T-cell (primary cell): ENCODE measurements at places on chromosomes 2 and 18.

- no peak for DNase-seq
- H3K36me3 ChIP-seq: no peaks in the 10 kb centered on the region
- H3K27ac ChIP-seq: no peak overlapping the region
- no peaks in the 10 kb centered on the region for H3K27me3 ChIP-seq
Observed at GRCh38 chr2:157952558-157952957, 76.4 kb upstream of the ACVR1 start.

GRCh38 chr2:239904496-239904895 is 120.6 kb downstream of the NDUFA10 start:
- no peak for DNase-seq
- H3K4me3 ChIP-seq: no peak overlapping the region
- no peak overlapping the region for H3K27ac ChIP-seq
- H3K27me3 ChIP-seq: no peaks in the 10 kb centered on the region
- no peaks in the 10 kb centered on the region for H3K4me1 ChIP-seq

DNA sequence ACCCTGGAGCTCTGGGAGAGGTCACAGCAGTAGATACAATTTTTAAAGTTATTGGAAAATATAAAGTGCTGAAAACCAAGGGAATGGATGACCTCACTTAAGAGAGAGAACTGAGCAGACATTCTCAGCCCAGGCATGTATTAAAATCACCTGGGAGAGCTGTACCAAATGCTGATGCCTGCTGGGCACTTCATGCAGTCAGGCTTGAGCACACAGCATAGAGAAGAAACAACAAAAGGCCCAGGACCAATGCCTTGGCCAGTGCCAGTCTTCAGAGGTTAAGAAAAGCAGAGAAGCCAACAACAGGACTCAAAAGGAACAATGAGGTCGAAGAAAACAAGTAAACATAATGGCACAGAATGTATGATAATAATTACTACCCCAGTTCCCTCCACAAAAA is 211.8 kb downstream of the L3MBTL4 start:
- H3K27me3 ChIP-seq: no peaks in the 10 kb centered on the region
- H3K27ac ChIP-seq: no peak overlapping the region
- H3K36me3 ChIP-seq: no peaks in the 10 kb centered on the region
- H3K4me1 ChIP-seq: no peaks in the 10 kb centered on the region

DNA sequence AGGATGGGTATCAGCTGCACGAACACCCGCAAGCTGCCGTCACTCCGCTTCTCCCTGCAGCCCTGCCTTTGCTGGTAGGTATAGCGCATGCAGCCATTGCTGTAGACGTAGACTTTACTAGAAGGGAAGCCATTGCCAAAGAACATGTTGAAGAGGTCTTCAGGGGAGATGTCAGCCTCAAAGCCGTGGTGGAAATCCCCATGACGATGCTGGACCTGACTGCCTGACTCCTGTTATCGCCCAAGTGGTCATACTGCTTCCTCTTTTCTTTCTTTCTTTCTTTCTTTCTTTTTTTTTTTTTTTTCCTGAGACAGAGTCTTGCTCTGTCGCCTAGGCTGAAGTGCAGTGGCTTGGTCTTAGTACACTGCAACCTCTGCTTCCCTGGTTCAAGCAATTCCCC is 68.7 kb upstream of the SPRED2 start:
- DNase-seq: no peak
- H3K27ac ChIP-seq: no peak overlapping the region
- H3K27me3 ChIP-seq: peaks cover 8% of the 10 kb centered on the region
- no peak overlapping the region for H3K4me3 ChIP-seq

GRCh38 chr2:26735097-26735496 is 29.0 kb upstream of the SLC35F6 start:
- no peaks in the 10 kb centered on the region for H3K36me3 ChIP-seq
- H3K27me3 ChIP-seq: peaks cover 2% of the 10 kb centered on the region
- no peak for DNase-seq
- H3K4me3 ChIP-seq: no peak overlapping the region
- no peaks in the 10 kb centered on the region for H3K4me1 ChIP-seq
